Stimulated activated CD8-positive, alpha-beta memory T cell treated with anti-CD3 and anti-CD28 coated beads, Interleukin-12 subunit alpha, Interleukin-12 subunit beta, amount 100 ng/mL, for 1 hour (primary cell): ENCODE measurements at places on chromosomes 16 and 17.

- DNase-seq = no peak
These were observed 16.5 kb downstream of the HS3ST3B1 start for GRCh38 chr17:14317383-14317782.

DNA sequence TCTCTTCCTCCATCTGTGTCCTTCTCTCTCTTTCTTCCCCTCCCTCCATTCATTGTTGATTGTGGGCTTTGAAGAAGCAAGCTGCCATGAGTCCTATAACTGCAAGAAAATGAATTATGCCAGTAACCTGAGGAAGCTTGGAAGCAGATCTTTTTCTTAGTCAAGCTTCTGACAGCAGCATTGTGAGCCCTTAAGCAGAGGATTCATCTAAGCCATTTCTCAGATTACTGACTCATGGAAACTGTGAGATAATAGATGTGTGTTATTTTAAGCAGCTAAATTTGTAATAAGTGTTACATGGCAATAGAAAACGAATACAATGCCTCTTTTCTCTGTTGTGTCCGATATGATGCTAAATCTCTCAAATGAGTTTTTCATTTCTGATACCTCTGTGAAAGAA lies 1109.7 kb downstream of the CDH11 start:
- DNase-seq = no peak

DNA sequence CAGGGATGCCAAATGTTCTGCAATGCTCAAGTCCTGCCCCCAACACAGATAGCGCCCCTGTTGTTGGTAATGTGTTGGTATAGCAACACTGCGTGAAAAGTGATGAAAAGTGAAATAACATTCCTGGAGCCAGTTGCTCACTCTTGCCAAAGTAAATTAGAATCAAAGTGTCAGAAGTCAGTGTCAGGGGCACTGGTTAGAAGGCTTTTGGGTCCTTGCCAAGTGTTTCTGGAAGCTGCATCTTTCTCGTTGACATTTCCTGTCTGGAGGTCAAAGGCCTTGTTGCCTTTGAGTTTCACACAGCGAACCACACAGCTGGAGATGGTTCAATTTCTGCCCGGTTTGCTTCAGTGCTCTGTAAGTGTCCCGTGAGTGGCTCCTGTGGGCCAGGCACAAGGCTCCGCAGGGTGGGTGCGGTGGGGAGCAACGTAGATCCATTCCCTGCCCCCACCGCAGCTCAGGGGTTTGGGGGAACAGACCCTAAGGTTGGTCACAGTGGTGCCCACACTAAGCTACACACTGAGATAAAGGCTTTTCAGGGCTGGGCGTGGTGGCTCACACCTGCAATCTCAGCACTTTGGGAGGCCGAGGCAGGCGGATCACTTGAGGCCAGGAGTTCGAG lies 3.6 kb upstream of the SLC16A5 start:
- no peak for DNase-seq

DNA sequence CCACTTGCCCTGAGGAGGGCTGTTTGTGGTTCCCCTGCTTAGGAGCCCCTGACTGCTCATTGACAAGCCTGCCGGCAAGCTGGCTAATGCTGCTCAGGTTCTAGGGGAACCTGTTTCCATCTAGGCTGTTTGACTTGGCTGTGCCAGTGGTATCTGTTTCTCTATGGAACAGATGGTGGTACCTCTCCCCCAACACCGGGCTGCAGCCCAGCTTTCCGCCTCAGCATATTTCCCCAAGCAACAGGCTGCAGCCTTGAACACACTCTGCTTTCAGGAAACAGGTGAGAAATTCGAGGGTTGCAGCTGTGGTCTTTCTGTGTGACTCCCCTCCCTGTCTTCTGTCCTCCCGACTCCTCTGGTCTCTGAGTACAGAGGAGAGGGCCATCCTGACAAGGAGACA lies 132.3 kb downstream of the TMEM132E start:
- no peak for DNase-seq

- DNase-seq = no peak
These were observed 73.9 kb downstream of the MRM1 start for GRCh38 chr17:36675250-36675649.

- DNase-seq = no peak
These were observed 19.2 kb upstream of the SMIM5 start for GRCh38 chr17:75614006-75614405.

DNA sequence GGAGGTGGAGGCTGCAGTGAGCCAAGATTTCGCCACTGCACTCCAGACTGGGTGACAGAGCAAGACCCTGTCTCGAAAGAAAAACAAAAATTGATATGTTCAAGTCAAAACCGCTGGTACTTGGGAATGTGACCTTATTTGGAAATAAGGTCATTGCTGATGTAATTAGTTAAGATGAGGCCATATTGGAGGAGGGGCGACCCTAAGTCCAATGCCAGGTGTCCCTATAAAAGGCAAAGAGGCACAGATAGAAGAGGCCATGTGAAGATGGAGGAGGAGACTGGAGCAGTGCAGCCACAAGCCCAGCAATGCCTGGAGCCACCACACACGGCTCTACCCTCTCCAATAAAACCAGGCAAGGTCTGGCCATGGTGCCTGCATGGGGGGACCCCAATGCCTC lies 50.8 kb upstream of the JPH3 start:
- DNase-seq = no peak

- no peak for DNase-seq
These were observed 4.6 kb downstream of the RBBP6 start for GRCh38 chr16:24543949-24544348.
